ENCODE measurements at places on chromosomes 13 and 19.

- no peak for DNase-seq
Observed at GRCh38 chr19:37855098-37855497, 51.3 kb downstream of the WDR87 start.

DNA sequence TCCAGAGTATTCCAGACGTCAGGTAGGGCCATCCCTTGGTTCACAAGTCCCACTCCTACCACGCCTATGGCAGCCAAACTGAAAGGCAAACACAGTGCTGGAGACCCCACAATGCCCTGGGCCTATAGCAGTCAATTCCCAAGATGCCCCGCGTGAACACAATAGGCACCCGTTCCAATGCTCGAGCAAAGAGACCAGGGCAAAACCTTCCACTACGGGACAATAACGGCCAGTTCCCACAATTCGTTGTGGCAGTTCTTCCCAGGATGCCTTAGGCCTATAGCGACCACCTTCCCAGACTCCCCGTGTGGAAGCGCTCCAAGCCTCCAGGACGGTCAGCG, 538 bp downstream of the ZNF428 start:
- DNase-seq: peak; percentile 30

GRCh38 chr19:55098716-55099556, 18.5 kb downstream of the PPP1R12C start:
- no peak for DNase-seq

DNA sequence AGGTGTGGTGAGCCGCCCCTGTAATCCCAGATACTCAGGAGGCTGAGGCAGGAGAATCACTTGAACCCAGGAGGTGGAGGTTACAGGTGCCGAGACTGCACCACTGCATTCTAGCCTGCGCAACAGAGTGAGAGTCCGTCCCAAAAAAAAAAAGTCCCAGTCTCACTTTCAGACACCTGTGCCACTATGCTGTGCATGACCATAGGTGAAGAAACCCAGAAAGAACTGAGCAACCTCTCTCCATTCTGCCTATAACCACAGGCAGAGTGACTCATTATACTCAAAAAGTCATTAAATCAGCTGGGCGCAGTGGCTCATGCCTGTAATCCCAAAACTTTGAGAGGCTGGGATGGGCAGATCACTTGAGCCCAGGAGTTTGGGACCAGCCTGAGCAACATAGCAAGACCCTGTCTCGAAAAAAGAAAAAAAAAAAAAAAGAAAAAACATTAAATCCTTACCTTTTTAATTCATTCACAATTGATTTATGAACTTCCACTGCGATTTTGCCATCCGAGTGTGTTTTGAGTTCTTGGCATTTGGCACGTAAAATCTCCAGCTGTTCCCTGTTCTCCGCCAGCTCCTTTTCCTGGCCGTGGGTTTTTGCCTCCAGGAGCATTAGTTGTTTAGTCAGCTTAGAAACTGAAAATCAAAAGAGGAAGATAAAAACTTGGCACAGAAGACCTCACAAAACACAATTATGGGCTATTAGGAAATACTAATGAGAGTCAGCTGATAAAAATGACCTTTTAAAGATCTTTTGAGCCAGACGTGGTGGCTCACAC, 45.5 kb upstream of the SLC7A9 start:
- no peak for DNase-seq

- no peak for DNase-seq
Observed at GRCh38 chr13:96994017-96994857, at the start of gene OXGR1. OXGR1 (minus strand) TSS chr13:96994476; CDS start chr13:96987759, 6,717 bp downstream.

DNA sequence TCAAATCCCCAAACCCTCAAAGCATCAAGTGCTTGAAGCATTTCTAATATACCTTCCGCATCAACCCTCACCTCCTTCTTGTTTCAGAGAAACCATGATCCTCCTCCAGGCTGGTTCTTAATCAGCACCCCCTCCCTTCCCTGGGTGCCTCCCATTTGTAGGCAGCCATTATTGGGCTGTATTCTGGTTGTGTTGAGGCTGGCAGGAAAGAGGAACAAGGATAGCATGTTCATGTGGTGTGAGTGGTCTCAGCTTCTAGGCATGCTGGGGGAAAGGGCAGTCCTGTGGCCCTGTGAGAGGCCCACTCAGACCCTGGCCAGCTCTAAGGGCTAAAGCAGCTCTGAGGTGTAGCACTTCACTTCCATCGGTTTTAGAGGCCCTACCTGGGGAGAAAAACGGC, 18.9 kb upstream of the TRIM13 start:
- no peak for DNase-seq

GRCh38 chr13:44968434-44968815, 20.8 kb downstream of the NUFIP1 start:
- DNase-seq: no peak

- no peak for DNase-seq
Observed at GRCh38 chr13:99256283-99256682, 1.9 kb downstream of the GPR18 start.

DNA sequence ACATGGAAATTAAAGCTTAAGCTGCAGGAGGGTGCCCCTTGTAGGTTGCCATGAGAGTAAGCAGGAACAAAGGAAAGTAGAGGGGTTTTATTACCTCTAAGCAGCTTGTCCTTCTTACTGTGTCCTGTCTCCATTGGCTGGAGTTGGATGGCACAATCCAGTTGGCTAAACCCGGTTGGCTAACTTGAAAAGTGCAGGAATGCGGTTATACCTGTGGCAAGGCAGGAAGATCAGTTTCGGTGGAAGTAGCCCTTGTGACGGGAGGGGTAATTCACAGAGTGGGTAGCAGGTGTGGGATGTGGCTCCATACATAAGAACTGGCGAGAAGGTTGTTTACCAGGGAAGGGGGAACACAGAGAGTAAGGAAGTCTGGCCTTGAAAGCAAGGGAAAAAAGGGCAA, 3.2 kb downstream of the ZNF726 start:
- DNase-seq: no peak

DNA sequence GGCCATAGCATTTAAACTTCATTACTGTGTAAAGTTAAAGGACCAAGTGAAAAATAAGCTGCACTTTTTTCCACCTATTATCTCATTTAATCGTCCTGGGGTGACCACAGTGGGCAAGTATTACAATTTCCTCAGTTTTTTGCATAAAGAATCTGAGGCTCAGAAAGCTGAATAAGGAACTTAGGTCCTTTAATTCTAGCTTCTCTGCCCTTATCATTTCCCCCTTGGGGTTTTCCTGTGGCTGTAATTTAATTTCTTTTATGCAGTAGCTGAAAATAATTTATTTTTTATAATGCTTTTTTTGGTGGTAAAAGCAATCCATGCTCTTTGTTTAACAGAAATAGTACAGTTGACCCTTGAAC, 59.8 kb upstream of the RCBTB2 start:
- no peak for DNase-seq

DNA sequence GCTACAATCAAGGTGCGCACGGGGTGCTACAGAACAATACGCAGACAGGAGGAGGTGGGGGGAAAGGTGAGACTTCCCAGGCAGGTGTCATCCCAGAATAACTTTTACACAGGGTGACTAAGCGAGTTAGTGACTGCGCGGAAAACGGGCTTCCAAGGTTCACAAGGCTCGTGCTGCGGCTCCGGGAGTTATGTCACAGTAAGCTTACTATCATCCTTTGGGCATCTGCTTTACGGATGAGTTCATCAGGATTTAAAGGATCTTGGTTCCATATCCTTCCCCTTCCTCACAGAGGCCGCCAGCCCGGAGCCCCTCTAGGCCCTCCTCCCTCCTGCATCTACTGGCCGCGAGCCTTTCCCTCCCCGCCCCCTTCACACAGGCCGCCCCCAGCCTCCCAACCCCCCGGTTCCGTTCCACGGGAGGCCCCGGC, 474 bp upstream of the IFT88 start:
- no peak for DNase-seq

DNA sequence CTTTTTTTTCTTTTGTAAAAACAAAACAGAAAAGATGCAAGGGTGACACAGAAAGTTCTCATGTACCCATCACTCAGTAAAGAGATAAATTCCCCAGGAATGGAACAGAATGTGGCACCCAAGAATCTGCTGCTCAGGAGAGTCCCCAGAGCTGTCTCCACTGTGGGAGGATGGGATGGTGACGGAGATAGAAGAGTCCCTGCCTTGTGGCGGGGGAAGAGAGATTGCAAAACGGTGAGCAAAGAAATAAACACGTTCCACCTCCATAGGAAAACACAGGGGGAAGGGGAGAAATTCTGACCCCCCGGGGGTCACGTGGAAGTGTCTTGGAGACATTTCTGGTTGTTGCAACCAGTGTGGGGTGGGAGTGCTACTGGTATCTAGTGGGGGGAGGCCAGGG, 76.4 kb downstream of the INSR start:
- no peak for DNase-seq

DNA sequence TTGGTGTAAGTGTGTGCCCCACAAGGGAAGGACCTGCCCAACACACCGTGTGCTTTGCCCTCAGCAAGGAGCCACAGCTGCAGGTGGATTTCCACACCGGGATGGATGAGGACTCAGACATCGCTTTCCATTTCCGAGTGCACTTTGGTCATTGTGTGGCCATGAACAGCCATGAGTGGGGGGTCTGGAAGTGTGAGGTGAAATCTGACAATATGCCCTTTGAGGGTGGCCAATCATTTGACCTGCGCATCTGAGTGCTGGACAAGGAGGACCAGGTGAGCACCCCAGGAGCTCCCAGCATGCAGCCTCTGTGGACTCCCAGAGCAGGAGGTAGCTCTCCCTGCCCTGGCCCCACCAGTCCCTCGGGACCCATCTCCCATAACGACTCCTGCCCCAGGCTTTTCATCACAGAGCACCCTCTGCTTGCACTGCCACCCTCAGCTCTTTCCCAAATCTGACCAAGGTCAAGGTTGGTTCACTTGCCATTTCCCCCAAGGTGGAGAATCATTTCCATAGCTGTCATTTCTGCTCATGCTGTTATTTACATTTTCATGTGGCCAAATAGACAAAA, 13.2 kb upstream of the EID2 start:
- no peak for DNase-seq

- DNase-seq: no peak
Observed at GRCh38 chr19:32222556-32222955, 122.9 kb upstream of the ZNF507 start.

DNA sequence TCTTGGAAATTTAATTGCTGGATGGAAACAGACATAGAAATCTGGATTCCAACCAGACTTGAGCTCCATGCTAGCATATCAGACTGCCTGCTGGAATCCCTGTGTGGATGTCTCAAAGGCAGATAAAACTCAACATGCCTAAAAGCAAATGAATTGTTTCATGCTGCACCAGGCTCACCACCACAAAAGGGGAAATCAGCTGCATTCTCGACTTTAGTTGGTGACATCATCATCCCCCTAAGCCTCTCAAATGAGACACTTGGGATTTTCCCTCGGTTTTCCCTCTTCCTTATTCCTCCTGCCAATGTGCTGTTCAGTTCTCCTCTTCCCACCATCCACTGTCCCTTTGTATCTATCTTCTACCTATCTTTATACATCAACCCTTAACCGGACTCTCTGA, 134.3 kb downstream of the ZDHHC20 start:
- DNase-seq: no peak

- no peak for DNase-seq
Observed at GRCh38 chr19:41219924-41220567, 1.0 kb downstream of the AXL start.

- DNase-seq: no peak
Observed at GRCh38 chr19:13842291-13843103, 34.4 kb upstream of the NANOS3 start.

- no peak for DNase-seq
Observed at GRCh38 chr13:113887700-113888201, 23.9 kb upstream of the GAS6 start.

- DNase-seq: no peak
Observed at GRCh38 chr13:80245162-80245733, 95.7 kb downstream of the SPRY2 start.

- no peak for DNase-seq
Observed at GRCh38 chr13:40398065-40398464, 268.4 kb downstream of the FOXO1 start.

- no peak for DNase-seq
Observed at GRCh38 chr19:6011206-6011605, 33.3 kb upstream of the RANBP3 start.

DNA sequence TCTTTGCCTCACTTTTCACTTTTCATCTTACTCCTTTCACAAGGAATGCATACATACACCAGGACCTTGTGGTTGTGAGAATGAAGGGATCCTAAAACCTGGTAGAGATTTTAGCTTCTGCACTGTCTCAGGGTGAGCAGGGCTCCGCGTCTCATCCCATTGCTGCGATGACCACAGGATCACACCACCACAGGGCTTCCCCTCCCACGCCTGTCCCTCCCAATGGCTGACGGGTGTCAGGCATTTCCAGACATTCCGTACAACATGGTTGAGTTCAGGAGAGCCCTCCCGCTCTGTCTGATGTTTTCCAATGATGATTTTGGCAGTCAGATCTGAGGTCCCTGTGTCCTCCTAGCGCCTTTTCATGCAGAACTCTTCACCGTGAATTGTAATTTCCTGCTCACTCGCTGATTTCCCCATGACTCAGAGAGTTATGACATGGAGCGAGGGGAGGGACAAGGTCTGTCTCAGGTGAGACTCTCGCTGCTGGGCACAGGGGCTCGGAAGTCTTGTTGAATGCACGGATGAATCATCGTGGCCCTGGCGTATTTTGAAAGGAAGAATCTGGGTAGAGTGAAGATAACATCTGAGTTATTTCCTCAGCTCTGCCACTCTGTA, 102.8 kb downstream of the TEX29 start:
- no peak for DNase-seq

- DNase-seq: no peak
Observed at GRCh38 chr19:54469496-54469934, 3.6 kb downstream of the CDC42EP5 start.

GRCh38 chr13:103351035-103351828, 285.0 kb upstream of the SLC10A2 start:
- DNase-seq: no peak

DNA sequence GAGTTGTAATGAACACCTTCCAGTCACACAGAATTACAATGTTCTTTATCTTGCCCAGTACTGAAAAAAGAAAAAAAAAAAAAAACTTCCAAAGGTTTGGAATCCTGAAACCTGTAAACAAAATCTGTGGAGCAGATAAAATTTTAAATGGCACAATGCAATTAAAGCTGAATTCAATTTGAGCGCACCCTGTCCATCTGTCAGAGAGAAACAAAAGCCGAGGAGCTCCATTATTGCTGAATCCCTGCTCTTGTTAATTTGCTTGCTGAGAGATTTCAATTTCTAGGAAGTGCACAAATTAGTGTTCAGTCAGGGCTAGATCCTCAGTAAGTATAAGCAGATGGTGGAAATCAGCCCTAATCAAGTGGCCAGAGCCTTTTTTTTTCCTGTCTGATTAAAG, 65.2 kb downstream of the DACH1 start:
- DNase-seq: no peak

GRCh38 chr13:80196756-80197155, 144.2 kb downstream of the SPRY2 start:
- no peak for DNase-seq

GRCh38 chr13:47859165-47859564, 141.9 kb downstream of the SUCLA2 start:
- DNase-seq: no peak

- no peak for DNase-seq
Observed at GRCh38 chr13:113224486-113224885, 15.1 kb downstream of the CUL4A start.
